OCI-LY7 (cell line): ENCODE measurements at places on chromosomes 4 and X.

DNA sequence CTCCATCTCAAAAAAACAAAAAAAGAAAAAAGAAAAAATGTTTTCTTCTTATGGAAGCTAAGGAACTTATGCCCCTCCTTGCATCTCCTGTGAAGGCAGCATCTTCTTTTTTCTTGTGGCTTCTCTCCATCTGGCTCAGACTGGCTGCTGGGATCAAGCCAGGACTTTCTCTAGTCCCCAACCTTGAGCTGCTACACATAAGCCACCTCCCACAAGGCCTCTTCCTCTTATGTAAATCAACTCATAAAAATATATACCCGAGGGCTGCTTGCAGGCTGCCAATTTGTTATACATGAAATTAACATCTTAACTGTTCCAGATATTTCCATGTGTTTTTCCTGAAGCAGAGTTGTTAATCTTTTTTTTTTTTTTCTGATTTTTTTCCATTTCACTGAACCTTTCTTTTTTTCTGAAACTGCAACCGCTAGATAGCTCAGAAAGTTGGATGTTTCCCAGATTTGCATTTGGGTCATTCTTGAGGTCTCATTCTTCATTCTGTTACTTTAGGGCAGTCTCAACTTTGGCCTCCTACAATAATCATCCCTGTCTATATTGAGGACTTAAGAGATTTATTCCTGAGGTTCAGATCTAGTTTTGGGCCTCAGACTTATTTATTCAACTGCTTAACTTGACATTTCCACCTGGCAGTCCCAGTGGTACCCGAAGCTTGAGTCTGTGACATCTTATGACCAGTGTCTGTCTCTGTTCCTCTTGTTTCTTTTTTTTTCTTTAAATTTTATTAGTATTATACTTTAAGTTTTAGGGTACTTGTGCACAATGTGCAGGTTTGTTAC is 10.3 kb downstream of the SNX25 start:
- peak; percentile 65 for DNase-seq

GRCh38 chrX:49876750-49877149 is 2.5 kb upstream of the USP27X start:
- peak; percentile 48 for DNase-seq

- DNase-seq, result no peak
Observed at GRCh38 chr4:152935143-152935542, 980 bp upstream of the FHDC1 start.

GRCh38 chrX:98380106-98380505 is 1496.4 kb downstream of the RPA4 start:
- DNase-seq, result no peak
